ENCODE measurements at places on chromosomes 5 and 9.

GRCh38 chr5:143870362-143870761, 58.4 kb downstream of the HMHB1 start:
- no peak for DNase-seq

DNA sequence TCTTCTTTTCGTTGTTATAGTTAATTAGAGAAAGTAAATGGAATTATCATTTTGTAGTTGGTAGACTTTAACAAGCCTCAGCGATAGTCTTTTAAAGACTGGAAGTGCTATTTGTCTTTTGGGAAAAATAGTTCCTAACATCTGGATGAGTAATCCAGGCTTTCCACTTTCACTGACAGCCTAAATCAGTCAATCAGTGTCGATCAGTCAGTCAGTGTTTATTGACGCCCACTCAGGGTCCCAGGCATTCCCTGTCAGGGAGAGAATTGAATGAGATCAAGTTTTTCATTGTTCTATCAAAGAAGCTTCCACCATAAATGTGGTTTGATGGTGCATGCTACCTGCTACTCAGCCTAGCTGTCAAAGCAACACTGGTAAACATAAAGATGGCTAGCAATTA, 2.6 kb downstream of the ABL1 start:
- DNase-seq: no peak

DNA sequence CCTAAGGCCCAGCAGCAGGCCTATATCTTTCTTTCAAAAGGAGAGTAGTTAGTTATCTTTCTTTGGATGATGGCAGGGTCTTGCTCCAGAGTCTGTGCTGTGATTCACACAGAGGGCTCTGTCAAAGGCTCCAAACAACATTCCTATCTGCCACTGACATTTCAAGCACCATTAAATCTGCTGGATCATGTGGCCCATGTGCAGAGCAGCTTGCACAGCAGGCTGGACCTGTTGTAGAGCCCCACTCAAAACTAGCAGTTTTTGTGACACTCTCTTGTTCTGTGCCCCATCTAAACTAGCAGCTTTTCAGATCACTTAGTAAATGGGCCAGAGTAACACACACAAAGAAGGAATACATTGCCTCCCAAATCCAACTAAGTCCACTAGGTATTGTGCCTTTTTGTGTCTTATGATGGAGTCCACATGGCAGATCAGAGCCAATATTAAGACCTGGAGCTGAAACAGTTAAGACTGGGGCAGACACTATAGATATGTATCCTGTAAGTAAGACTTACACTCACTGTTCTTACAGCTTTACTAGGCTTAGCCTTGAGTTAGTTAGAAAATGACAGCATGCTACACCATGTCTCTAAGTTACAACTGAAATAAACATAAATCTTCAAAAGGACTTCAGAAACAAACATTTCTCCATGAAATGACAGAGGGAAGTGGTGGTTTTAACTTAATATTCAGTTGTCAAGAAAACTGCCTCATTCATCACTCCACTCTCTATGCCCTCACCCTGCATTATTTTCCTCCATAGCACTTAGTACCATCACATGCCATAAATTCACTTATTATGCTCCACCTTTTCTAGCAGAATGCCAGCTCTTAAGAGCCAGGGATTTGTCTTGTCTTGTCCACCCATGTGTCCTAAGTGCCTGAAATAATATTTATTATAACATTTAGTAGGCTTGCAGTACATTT, 400.9 kb downstream of the RAB3C start:
- no peak for DNase-seq

GRCh38 chr5:56494300-56494731, 261.2 kb upstream of the ANKRD55 start:
- DNase-seq: no peak

DNA sequence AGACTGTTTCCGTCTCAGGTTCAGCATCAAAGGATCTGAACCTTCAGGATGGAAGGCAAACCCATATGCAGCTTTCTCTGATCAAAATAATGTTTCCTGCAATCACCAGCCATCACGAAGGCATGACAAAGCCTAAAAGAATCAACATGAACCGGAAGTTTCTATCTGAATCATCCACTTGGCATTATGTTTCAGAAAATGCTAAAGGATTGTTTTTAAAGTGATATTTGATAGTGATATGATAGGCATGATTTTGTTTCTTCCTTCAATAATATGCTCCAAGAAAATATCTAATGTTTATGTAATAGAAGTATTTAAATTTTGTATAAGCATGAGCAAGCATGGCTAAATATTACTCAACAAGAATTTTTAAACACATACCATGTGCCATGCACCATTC, 219.6 kb downstream of the PLK2 start:
- DNase-seq: peak; percentile 39

GRCh38 chr5:79619854-79620253, 7.6 kb downstream of the TENT2 start:
- no peak for DNase-seq

- peak; percentile 16 for DNase-seq
Measured at GRCh38 chr5:157167214-157167621, 1.2 kb upstream of the GARIN3 start.

DNA sequence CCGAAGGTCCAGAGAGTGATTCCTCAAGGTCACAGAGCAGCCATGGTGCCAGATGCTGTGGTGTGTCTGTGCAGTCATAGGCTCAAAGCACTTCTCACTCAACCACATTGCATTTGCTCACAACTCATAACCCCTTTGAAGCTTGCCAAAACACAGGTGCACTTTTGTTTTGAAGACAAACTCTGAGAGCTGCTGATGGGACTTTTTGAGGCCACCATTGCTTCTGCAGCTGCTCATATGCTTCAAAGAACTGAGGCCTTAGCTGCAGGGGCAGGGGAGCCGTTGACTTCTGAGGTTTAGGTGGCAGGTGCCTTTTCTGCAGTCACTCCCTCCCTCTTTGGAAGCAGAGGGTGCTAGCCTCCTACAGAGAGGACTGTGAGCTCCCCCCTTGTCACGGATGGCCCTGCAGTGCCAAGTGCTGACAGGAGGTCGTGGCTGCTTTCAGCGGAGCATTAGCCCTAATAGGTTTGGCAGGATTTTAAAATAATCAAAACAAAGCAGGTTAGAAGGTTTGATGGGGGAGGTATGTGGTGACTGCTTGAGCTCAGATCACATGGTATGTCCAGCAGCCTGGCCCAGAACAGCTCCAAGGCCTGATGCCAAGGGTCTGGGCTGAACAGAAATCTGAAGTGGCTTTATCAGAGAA, 232.1 kb downstream of the MAN2A1 start:
- DNase-seq: no peak

DNA sequence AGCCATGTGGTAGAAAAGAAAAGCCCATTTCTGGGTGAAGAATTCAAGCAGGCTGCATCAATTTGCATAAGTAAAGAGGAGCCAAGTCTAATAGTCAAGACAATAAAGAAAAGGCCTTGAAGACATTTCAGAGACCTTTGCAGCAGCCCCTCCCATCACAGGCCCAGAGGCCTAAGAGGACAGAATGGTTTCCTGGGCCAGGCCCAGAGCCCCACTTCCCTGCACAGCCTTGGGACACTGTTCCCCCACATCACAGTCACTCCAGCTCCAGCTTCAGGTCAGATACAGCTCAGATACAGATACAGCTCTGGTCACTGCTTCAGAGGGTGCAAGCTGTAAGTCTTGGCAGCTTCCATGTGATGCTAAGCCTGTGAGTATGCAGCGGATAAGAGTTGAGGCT, 29.1 kb downstream of the PLGRKT start:
- DNase-seq: no peak

DNA sequence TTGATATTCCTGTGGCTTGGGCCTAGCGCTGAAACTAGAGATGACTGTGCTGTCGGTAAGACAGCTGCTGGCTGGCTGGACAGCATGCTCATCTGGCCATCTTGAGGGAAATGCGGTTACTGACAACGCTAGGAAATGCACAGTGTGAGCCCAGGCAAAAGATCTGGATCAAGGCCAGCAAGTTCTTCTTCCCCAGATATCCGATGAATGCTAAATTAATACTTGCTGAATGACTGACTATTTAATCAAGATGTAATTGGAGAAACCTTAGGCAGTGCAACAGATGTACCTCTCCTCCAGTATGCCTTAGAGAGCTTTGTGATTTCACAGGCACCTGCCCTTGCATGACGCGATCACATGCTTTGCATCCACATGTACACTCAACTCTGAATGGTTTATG, 659.1 kb downstream of the EFNA5 start:
- no peak for DNase-seq

DNA sequence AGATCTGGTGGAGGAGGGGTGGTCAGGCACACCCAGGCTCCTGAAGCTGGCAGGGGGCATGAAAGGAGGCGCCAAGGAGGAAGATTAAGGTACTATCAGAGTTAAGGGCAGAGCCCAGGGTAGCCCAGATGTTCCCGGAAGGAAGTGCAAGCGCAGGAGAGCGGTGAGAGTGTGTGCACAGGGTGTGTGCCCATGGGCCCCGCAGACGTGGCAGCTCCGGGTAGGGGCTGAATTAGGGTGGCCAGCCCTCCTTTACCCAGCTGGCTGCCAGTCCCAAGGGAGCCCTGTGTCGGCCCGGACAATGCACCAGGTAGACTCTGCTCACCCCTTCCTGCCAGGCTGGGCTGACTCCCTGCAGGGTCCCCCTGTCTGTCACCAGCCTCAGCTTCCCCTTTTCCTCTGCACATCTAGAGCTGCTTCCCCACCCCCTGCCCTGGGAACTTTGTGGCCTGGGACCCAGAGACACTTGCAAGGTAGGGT, at the start of gene SMIM33:
TSS of gene SMIM33 (plus strand) at position 184 of the 480 bp plus-strand sequence. CDS start at position 302, 118 bp downstream.
- DNase-seq: no peak

DNA sequence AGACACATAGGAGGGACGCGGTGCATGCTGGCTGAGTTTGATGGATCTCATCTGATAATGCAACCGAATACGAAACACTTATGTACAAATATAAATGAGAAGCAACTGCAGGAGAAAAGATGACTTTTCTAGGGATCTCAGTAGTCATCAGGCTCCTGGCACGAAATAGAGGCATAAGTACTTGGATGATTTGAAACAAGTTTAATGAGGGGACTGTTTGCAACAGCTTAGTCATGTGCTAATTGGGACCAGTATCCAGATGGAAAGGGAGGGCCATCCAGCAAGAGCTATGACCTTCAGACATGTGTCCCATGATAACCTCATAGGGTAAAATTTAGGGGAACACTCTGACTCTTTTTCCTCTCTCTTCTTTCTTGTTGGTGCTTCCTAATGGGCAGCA, 123.0 kb downstream of the EGFLAM start:
- DNase-seq: no peak

- DNase-seq: no peak
Measured at GRCh38 chr5:77367741-77368140, 124.4 kb downstream of the WDR41 start.

DNA sequence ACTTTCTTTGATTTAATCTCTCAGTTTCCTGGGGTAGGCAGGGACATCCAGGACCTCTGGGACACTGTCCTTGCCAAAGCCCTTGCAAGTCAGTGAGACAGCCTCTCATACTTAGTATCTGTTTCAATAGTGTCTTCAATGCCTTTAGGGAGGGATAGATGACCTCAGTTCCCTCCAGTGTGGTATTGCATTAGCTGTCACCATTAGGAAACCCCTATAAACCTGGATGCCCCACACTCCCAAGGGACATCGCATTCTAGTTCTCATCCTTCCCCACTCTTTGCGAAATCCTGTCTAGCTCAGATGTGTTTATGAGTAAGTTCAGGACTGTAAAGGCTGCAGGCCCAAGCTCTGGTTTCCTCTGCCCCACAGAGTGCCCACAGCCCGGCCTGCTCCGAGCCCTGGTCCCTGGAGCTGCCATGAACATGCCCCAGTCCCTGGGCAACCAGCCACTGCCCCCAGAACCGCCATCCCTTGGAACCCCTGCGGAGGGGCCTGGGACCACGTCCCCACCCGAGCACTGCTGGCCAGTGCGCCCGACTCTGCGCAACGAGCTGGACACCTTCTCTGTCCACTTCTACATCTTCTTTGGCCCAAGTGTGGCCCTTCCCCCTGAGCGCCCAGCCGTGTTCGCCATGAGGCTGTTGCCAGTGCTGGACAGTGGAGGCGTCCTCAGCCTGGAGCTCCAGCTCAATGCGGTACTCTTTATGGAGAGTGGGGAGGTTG, 13.2 kb downstream of the TMEM8B start:
- no peak for DNase-seq

DNA sequence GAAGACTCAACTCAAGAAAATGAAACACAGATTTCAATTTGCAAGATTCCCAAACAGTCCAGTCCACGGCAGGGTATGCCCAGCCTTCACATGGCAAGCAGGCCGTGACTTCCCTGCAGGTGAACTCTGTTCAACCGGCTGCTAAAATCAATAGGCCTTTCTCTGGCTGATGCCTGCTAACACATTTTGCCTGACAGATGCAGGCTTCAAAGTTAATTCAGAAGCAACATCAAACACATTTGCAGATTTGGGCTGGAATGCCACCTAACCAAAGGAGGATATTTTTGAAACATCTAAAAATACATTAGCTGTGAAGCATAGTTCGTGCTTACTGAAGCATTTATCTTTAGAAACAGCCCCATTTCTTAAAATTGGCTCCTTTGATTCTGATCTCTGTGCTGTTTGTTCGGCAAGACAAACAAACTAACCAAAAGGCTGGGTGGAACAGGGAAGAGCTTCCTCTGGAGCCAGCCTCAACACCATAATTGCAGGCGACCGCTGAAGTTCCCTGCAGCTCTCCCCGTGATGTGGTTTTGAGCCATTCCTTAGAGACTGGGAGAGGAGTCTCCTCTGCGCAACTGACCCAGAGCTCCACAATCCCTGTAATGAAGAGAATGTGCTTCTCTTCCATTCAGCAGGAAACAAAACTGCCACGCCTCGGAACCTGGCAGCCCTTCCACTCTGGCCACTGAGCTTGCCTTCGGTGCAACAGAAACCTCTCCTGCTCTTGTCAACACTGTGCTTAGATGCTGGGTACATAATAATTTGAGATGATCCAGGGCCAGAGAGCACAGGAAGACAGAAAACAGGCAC, 126.5 kb downstream of the MYO10 start:
- DNase-seq: peak; percentile 48

DNA sequence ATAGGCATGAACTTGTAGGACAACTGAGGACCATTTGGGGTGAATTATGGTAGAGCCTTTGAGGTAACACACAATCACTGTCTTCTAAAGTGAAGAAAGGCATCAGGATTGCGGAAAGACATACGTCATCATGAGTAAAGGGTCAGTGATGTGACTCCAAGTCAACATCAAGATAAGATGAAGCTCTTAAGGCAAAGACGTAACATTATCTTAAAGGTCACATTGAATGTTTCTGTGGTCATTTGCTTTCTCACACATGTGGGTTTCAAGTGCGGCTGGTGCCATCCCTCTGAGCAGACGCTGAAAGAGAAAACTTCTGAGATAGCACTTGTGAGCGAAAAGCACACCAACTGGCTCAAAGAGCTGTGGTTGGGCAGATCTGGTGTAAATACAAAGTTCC, 63.3 kb upstream of the GRAMD2B start:
- DNase-seq: no peak

All from amniotic stem cell (primary cell).